ENCODE measurements at places on chromosomes 12 and 14.

DNA sequence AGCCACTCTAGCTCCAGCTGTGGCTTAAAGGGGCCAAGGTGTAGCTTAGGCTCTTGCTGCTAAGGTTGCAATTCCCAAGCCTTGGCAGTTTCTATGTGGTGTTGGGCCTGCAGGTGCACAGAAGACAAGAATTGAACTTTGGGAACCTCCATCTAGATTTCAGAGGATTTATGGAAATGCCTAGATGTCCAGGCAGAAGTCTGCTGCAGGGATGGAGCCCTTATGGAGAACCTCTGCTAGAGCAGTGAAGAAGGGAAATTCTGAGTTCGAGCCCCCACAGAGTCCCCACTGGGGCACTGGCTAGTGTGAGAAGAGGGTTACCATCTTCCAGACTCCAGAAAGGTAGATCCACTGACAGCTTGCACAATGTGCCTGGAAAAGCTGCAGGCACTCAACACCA lies 694.7 kb downstream of the SLC16A7 start:
- DNase-seq = no peak

DNA sequence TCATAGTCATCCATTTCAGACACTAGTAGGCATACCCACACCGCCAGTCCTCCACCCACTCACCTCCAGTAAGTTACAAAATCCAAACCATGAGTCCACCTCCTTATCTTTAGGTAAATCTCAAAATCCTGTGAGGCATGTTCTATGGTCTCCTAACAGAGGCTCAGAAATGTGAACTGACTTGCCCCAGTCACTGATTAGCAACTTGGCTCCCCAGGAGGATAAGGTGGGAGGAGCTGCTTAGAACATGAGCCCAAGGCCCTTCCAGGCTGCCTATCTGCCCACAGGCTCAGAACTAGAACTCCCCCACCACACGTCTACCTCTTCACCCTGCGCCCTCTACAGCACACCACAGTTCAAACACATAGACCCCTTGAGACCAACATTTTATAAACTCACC lies 19.9 kb downstream of the SETD3 start:
- DNase-seq = no peak

DNA sequence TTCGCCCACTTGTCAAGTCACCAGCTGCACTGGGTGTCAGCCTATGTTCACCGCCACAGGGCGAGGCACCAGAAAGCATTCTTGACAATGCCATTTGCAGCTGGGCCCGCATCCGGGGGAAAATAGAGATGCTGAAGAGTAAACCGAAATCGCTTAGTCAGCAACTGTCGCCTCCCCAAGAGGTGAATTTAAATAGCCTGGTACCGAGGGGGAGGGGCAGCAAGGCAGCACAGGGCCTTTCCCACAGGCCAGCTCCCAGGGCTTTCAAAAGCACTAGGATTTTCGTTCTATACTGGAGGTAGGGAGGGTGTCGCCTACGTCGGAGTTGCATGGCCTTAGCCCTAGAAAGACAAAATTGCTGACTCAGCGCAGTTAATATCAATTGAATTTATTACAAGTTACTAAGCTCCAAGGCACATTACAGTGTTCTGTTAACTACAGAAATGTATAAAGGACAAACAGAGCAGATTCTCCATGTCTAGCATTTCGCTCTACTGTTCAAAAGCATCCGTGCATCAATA lies 4.3 kb downstream of the IRF2BPL start:
- no peak for DNase-seq

GRCh38 chr12:93634416-93634815 lies 42.8 kb upstream of the CRADD start:
- no peak for DNase-seq

DNA sequence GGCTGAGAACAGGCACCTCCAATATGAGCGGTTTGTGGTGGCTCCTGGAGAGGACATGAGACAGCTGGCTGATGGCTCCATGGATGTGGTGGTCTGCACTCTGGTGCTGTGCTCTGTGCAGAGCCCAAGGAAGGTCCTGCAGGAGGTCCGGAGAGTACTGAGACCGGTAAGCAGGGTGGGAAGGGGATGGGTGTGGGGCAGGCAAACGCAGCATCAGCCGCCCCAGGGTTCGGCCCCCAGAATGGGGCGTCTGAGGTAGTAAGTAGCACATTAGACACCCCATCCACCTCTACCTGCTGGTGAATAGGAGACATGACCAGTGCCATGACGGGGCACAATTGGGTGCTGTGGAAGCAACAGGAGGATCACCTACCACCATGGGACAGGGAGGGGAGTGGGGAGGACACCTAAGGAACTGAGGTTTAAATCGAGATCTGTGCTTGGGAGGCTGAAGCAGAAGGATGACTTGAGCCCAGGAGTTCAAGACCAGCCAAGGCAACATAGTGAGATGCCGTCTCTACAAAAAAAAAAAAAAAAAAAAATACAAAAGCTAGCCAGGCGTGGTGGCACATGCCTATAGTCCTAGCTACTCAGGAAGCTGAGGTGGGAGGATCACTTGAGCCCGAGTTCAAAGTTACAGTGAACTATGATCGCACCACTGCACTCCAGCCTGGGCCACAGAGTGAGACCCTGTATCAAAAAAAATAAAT lies 25.5 kb downstream of the ITGA7 start:
- no peak for DNase-seq

DNA sequence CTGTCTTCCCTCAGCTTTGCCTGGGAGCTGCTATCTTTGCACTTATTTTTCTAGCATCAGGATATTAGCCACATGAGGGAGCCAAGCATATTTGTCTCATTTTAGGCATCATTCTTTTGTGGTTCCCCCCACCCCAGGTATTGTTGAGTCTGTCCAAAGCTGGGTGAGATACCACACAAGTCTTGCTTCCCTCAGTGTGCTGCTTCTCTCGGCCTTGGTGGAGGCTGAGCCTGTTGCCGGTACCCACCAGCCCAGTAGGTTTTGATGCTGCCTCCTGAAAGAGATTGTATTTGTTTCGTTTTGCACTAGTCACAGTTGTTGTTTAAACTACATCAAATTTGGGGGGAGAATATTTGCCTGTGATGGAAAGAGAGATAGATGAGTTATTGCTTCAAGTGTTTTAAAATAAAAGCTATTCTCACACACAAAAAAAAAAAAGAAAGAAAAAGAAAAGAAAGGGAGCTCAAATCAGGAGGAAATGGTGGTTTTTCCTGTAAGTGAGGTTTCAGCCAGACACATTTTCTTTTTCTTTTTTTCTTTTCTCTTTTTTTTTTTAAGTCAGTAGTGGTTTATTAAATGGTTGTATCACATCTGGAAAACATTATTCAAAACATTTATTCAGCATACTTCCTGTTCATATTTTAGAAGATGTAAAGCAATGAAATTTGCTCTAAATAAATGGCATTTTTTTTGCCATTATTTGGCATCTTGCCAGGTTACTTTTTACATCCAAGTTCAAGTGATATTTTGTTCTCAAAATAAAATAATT lies 58.5 kb downstream of the SLC4A8 start:
- DNase-seq = no peak

- no peak for DNase-seq
These were observed 238.6 kb upstream of the CRY1 start for GRCh38 chr12:107331912-107332311.

GRCh38 chr12:89950421-89950820 lies 241.8 kb upstream of the ATP2B1 start:
- DNase-seq = no peak

- no peak for DNase-seq
These were observed 7.4 kb downstream of the MARK3 start for GRCh38 chr14:103392572-103392971.

GRCh38 chr12:17016116-17016864 lies 410.3 kb upstream of the LMO3 start:
- DNase-seq = no peak

GRCh38 chr12:78249578-78249977 lies 418.9 kb downstream of the NAV3 start:
- DNase-seq = no peak

DNA sequence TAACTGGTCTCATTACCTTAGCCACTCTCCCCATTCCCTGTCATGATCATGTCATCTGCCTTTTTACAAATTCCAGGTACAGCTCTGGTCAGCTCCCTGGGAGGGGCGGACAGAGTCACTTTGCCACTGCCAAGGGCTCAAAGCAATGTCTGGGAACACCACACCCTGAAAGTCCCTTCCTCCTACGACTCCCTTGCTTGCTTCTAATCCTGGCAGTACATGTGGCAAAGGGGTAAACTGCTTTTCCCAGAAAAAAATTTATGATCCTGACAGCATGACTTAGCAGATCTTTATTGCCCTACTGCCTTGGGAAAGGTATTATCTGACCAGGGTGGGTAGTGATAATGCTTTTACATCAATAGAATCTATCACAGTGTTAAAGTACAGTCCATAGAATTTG lies 376.0 kb upstream of the PDE3A start:
- no peak for DNase-seq

- DNase-seq = peak; percentile 43
These were observed 545 bp downstream of the CPSF2 start for GRCh38 chr14:92122351-92122677.

- DNase-seq = peak; percentile 57
These were observed 177.0 kb upstream of the PRMT8 start for GRCh38 chr12:3313675-3314663.

GRCh38 chr12:92275443-92276154 lies 130.0 kb upstream of the BTG1 start:
- DNase-seq = no peak

DNA sequence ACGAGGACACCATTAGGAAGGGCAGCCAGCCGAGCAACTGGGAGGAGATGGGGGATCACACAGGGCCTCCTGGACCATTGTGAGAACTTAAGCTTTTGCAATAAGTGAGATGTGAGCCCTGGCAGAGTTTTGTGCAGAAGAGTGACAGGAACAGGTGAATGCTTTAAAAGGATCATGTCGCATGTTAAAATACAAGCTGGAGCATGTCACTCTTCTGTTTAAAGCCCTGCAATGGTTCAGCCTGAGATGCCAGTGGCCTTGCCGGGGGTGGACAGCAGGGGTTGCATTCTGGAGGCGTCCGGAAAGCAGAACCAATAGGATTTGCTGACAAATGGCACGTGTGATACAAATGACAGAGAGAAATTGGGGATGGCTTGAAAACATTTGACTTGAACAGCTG lies 137.5 kb upstream of the RFLNA start:
- no peak for DNase-seq

DNA sequence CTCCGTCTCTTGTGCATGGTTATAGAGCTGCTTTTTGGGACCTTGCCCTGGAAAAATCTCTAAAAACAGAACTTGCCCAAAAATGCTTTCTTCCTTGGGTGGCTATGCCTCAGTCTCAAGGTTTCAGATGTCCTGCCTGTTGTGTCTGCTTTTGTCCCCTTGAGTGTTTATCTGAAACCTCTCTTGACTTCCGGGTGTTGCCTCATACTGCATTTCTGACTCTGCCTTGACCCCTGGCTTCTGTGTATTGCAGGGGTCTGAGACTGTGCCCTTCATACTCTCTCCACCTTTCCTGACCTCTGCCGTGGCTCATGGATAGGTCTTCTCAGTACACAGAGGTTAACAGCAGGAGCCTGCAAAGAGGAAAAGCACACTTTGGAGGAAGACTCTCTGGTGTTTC lies 124.8 kb upstream of the NTF3 start:
- DNase-seq = no peak

DNA sequence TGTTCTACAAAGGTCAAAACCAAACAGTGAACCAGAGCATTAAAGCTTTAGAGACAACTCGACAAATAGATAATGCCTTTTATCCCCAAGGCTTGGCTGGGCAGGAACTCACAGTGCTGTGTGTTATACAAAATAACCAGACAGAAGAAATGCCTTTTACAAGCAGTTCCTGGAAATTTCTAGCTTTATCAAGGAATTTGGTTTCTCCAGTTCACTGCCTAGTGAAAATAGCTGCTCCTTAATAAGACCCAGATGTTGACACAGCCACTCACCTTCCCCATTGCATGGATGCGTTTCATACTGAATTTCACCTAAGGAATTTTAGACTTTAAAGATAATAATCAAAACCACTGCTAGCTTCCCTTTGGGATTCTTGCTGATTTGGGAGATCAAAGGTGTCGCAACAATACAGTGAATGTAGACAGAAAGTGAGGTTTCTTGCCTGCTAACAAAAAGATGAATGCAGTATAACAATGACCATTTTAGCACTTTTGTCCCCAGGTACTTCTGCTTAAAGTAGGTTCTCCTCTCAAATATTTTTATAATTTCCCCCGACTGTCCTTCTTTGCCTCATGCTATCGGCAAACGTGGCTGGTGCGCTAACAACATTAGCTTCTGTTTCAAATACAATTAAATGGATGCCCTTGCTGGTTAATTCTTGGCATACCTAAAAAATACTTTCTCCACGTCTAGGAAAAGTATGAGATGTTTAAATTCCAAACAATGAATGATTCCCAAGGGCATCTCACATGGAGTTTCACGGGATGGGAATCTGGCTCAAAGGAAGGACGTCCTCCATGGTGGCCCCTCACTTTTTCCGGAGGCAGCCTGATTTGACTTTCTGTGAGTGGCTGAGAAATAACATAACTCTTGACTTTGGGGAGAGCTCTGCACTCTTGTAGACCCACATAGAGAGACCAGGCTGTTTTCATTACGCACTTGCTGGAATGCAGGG lies 162.4 kb downstream of the C12orf75 start:
- peak; percentile 29 for DNase-seq

- DNase-seq = peak; percentile 72
These were observed 4.3 kb upstream of the DHRS2 start for GRCh38 chr14:23631702-23632460.

DNA sequence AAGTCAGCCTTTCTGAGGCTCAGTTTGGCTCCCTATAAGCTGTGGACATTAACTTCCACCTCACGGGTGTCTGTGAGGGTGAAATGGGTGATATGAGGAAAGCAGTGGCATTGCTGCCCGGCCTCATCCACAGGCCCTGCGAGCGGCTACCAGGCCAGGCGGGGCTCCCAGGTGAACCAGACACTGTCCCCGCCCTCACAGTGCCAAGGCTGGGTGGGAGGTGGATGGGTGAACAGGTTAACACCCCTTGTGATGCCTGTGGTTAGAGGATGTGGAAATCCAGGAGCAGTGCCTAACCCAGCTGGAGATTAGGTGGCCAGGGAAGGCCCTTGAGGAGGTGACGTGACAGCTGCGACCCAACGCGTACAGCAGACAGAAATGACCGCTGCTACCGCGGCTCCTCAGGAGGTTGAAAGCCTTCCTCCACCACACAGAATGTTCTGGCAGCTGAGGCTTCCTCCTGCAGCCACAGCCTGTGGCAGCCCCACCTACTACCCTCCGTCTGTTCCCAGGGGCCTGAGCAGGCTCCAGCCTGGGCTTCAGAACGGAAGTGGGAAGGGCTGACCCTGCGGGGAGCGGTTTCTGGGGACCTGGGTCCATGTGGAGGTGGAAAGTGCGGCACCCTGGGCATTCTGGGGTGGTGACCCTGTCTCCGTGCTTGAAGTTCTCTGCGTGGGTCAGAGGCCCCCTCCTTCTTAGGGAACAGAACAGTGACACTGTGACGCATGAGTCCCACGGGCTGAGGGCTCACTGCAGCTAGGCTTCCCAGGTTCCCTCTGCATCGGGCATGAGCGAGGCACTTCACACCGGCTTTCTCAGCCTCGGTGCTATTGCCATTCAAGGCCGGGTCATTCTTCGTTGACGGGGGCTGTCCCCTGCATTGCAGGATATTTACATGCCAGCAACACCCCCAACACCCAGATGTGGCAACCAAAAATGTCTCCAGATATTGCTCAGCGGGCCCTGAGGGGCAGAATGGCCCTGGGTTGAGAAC lies 9.7 kb downstream of the MMAB start:
- no peak for DNase-seq

- DNase-seq = no peak
These were observed 27.7 kb downstream of the RASSF8 start for GRCh38 chr12:25986180-25986579.
